GM12864 (cell line): ENCODE measurements at places on chromosomes 4 and X.

- no peak for DNase-seq
Observed at GRCh38 chr4:63275491-63275890, 1133.8 kb downstream of the TECRL start.

DNA sequence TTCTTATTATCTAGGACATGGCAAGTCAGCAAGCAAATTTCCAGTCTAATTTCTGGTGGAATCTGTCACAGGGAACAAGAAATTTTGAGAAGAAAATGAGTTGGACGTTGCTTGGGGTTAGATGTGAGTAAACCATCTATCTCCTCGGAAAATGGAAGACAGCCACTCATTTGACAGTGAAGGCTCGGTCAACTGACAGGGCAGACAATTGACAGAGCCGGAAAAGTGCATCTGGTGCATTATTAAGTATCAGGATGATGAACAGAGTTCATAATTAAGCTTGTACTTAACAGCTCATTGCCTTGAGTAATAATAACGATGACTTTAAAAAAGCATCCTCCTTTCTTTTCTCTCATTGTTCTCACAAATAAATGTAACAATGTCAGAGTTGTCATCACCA is 168.4 kb downstream of the MAD2L1 start:
- no peak for DNase-seq

DNA sequence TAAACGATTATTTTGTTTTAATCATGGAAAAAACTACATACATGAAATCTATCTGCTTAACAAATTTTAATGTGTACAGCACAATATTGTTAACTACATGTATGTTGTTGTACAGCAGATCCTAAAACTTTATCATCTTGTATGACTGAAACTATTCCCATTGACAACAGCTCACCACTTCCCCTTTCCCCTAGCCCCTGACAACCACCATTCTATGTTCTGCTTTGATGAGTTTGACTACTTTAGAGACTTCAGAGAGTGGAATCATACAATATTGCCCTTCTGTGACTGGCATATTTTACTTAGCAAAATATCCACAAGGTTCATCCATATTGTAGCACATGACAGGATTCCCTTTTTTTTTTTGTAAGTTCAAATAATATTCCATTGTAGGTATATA is 185.9 kb downstream of the CFAP299 start:
- DNase-seq, result no peak

DNA sequence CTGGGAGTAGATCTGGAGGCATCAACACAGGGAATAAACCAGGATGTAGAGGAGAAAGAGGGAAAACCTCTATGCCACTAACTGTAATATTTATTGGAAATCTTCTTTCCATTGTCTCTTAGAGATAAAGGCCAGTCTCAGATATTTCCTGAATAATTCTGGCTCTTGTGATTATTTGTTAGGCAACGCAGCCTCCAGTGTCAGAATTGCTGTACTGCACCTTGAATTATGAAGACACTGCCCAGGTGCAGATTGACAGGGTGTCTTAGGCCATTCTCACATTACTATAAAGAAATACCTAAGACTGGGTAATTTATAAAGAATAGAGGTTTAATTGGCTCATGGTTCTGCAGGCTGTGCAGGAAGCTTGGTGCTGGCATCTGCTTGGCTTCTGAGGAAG is 100.7 kb upstream of the ZDHHC15 start:
- DNase-seq, result no peak

DNA sequence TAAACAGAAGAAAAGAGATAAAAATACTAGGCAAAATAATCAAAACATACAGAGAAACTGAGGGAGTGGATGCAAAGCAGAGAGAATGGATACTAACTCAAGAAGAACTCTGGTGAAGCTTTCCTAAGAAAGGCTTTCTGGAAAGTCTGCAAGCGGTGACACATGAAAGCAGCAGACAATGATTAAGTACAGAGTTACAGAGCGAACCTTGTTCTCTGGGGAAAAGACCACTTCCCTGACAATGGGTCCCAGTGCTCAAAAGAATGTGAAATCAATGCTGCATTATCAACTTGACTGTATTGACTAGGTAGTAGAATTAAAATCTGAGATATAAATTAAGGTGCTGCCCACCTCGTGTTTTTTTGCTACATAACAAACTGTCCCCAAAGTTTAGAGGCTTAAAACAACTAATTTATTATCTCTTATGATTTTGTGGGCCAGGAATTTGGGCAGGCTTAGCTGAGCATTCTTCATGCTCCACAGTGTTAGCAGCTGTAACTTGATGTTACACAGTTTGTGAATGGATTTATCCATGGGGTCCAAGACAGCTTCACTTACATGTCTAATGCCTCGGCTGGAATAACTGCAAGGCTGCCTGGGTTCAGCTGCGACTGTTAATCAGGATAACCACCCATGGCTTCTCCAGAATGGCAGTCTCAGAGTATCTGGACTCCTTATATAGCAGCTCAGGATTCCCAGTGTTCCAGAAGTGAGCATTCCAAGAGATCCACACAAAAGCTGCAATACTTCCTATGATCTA is 106.9 kb upstream of the INPP4B start:
- no peak for DNase-seq
